ENCODE measurements at places on chromosomes 6 and 20.
A peak's percentile ranks its signal among the peaks of the same experiment; 100 is the strongest.

GRCh38 chr6:33599413-33599938, 19.4 kb upstream of the BAK1 start:
- no peak for DNase-seq

DNA sequence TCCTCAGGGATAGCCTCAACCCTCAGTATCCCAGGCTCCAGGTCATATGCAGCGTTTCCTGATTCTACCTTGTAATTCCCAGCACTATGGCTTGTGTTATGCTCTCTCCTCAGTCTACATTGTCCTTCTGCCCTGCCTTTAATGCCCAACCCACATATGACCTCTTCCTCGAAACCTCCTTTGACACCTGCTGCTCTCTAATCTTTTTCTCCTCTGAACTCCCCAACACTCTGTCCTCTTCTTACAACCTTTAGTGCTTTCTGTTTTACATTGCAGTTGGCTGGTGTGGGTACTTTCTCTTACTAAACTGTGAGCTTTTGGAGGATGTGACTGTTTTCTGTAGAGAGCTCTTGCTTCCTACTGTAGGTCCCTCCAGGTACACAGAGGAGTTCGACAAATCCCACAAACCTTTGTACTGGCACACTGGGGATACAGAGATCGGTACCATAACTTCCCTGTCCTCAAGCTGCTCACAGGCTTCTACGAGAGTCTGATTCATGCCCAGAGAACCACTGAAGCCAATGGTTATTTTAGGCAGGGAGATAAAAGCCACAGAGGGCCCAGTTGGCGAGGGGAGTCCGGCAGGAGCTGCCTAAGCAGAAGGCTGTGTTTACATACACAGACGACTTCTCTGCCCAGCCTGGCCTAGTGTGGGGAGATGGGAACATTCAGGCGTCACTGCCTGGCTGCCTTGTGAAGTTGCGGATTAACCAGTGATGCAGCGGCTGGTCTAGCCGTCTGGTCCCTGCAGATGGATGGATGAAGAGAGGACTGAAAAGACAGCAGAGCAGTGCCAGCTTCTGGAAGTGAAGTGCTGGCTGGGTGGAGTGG, 8.4 kb upstream of the EPB41L1 start:
- no peak for DNase-seq

GRCh38 chr6:79076160-79076559, 1.9 kb downstream of the PHIP start:
- no peak for DNase-seq

GRCh38 chr6:162862462-162862861, 134.7 kb downstream of the PACRG start:
- peak; percentile 15 for DNase-seq

- DNase-seq: no peak
Measured at GRCh38 chr6:31640612-31641011, 11.8 kb downstream of the BAG6 start.

- no peak for DNase-seq
Measured at GRCh38 chr6:22826961-22827360, 257.6 kb downstream of the HDGFL1 start.

DNA sequence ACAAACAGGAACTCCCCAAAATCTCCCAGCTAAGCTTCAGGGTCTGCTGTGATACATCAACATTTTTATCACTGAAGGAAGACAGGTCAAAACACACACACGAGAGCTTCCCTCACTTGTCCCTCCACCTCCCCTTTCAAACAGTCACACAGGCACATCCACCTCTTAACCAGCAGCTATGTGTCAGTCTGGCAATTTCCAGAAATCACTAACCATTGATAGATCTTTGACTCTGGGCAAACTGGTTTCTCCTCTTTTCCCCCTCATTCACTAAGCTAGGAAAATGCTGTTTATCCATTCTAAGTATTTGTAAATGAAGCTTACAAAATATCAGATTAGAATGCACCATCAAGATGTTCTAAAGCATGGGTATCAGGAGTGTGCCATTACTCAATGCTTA, 87.8 kb downstream of the DCDC2 start:
- DNase-seq: no peak

DNA sequence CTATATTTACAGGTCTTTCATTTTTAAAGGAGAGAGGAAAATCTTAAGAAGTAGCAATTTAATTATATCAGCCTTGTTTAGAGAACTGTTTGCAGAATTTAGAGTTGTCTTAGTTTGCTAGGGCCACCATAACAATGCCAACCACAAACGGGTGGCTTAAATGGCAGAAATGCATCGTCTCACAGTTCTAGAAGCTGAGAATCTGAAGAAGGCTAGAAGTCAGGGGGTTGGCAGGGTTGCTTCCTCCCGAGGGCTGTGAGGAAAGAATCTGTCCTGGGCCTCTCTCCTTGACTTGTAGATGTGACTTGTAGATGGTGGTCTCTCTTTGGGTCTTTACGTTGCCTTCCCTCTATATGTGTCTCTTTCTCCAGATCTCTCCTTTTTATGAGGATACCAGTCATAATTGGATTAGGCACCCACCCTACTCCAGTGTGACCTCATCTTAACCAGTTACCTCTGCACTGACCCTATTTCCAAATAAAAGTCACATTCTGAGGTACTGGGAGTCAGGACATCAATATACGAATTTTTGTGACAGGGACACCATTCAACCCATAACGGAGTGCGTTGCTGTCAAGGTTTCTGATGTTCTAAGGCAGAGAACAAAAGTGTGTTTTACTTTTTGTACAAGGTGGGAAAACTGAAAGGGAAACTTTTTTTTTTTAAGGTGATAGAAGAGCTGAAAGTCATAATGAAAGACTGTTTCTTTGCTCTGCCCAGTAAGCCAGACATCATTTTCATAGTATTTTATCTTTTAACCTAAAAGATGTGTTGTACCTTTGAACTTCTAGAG, 84.4 kb downstream of the SAMD3 start:
- DNase-seq: no peak

DNA sequence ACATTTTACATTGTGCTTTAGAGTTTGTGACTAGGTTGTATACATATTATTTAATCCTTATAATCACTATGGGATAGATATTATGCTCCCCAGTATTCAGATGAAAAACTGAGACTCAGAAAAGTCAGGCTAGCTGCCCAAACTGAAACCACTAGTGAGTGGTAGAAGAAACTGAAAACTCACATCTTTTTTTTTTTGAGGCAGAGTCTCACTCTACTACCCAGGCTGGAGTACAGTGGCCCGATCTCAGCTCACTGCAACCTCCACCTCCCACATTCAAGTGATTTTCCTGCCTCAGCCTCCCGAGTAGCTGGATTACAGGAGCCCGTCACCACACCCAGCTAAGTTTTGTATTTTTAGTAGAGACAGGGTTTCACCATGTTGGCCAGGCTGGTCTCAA, 22.2 kb downstream of the RNF24 start:
- DNase-seq: no peak

GRCh38 chr6:151440498-151440897, 11.4 kb downstream of the RMND1 start:
- DNase-seq: no peak

DNA sequence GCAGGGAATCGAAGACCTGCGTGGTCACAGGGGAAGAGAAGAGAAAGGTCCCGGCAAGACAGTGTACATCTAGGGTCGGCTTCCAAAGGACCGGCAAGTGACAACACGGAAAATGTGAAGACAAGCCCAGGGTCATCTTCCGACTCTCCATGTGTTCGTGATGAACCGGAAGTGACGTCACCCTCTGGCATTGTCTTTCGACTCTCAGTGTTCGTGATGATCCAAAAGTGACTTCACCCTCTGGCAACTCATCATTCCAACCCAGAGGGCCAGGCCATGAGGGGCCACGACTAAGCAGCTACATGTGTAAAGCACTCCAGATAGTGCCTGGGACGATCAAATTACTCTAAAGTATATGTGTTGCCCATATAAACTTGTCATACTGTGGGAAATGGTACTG, 290.8 kb downstream of the THBS2 start:
- no peak for DNase-seq

- no peak for DNase-seq
Measured at GRCh38 chr6:1325461-1326309, 13.8 kb downstream of the FOXQ1 start.

GRCh38 chr20:19539191-19539590, 218.9 kb upstream of the RIN2 start:
- no peak for DNase-seq

DNA sequence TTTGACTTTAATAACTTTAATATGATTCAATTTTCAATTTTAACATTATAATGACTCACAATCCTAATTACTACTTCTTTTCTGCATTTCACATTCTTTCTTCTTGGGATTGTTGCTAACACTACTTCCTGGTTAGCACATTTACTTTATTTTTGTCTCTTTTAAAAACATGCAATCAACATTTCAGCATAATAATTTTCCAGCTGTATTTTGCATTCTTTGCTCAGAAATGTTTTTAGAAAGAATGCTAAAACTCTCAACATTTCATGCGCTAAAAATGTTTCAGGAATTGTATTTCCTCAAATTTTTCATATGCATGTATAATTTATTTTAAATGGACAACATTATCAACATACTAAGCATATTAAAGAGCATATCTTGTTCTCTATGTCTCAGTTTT, 1302.1 kb upstream of the GJE1 start:
- no peak for DNase-seq
